CD4-positive, alpha-beta T cell treated with Interleukin-4 for 1 hour (primary cell): ENCODE measurements at places on chromosomes 5 and 9.

- DNase-seq, result no peak
Observed at GRCh38 chr5:103472830-103473229, 89.8 kb downstream of the NUDT12 start.

GRCh38 chr9:136644593-136645351, 17.9 kb upstream of the EGFL7 start:
- DNase-seq, result peak; percentile 84

DNA sequence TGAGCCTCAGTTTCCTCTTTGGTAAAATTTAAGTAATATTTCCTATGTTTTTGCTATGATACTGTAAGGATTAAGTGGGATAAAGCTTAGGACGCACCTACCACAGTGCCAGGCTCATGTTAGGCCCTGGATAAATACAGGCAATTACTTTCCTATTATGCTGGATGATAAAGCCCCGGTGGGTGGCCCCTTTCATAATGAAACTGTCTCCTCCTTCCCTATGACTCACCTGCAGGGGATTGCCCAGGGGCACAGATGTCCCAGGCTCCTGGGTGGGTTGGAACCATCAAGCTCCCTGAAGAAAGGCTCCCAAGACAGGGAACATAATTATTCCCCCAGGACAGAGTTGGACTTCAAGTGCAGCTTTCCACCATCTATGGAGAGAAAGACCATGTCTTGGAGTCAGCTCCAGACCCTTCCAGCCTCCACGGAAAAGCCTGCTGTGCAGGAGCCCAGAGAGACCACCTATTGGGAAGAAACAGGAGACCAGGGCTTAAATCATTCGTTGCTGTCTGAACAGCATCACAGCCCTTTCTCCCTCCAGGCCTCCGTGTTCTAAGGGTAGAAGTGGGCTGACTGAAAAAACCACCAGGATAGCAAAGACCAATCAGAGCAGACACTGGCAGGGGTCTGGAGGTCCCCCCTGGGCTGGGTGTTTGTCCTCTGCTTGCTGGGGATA, 43.2 kb upstream of the FOXE1 start:
- DNase-seq, result no peak

GRCh38 chr5:37375091-37375490, 4.0 kb upstream of the WDR70 start:
- DNase-seq, result no peak

DNA sequence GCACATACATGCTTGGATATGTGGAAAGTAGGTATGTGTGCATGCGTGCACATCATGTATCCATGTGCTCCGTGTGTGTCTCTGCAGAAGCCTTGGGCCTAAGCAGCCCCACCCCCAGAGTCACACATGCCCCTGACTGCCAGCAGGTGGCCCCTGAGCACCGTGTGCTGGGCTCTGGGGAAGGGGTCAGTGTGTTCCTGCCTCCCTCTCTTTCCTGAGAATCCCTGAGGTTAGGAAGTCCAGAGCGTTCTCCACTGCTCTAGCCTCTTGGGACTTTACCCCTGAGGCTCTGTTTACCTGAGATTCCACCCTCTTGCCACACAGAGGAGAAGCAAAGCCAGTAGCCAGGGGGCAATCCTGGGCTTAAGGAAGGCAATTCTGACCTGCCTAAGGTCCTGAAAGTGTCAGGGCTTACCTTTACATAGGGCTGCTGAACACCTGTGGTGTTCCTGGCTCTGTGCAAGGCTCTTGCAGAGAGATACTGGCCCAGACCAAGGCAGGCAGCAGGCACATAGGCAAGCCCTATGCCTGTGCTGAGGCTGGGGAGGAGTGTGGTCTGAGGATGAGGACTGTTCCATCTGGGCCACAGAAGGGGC, 207.3 kb downstream of the TMEM38B start:
- DNase-seq, result no peak
